ENCODE measurements at places on chromosomes 2 and 18.

DNA sequence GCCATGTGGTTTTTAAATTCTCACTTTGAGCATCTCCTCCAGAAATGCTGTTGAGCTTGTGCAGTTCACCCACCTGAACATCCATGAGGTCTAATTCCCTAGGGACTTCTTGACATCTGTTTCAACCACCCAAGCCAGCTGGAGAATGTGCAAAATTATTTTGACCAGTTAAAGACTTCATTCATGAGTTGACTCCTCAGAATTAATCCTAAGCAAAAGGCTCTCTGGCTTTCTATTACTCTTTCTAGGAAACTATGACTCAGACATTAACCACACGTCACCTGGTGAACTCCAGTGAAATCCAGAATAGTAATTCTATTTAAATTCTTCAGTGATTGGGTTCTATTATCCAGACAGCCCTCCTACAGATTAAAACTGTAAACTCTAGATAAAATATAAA is 247.5 kb downstream of the NBAS start:
- H3K27ac ChIP-seq, result no peak overlapping the region
- H3K4me3 ChIP-seq, result no peak overlapping the region
- peak; percentile 39 for DNase-seq
- no peaks in the 10 kb centered on the region for H3K27me3 ChIP-seq
- H3K36me3 ChIP-seq, result no peaks in the 10 kb centered on the region
- no peaks in the 10 kb centered on the region for H3K4me1 ChIP-seq

DNA sequence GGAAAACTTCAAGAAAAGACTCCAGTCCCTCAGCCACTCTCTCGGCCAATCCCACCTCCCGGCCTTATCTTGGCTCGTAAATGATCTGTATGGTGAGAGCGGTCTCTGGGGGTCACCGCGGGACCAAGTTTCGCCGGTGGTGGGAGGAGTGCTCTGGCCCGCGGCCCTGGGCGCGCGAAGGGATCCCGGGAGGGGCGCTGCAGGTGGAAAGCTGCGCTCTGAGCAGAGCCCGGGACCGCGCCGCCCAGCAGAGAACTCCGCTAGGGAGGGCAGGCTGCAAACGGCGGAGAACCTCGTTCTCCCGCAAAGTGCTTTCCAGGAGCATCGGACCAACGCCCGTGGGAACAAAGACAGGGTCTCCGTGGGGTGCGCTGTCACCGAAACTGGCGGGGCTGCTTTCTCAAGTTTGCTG is 622 bp downstream of the LRP2 start:
- no peaks in the 10 kb centered on the region for H3K36me3 ChIP-seq
- peak overlapping the region; percentile 46 for H3K4me3 ChIP-seq
- DNase-seq, result peak; percentile 42
- no peak overlapping the region for H3K27ac ChIP-seq

DNA sequence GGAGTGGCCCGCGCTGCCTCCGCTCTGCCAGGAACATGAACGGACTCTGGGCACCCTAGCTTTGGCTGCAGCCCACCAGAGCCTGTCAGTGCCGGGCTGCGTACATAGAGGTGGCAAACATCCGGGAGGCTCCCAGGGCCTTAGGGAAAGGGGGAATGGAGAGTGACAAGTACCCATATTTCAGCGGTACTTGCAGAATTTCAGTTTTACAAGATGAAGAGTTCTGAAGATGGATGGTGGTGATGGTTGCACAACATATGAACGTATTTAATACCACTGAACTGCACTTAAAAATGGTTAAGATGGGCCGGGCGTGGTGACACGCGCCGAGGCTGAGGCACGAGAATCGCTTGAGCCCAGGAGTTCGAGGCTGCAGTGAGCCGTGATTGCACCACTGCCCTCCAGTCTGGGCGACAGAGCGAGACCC is 873 bp downstream of the MTHFD2 start:
- DNase-seq, result no peak
- H3K36me3 ChIP-seq, result peaks cover 19% of the 10 kb centered on the region

- peak overlapping the region; percentile 67 for H3K27ac ChIP-seq
- H3K4me3 ChIP-seq, result no peak overlapping the region
- peaks cover 32% of the 10 kb centered on the region for H3K4me1 ChIP-seq
- no peaks in the 10 kb centered on the region for H3K36me3 ChIP-seq
These were observed 95.4 kb upstream of the FZD7 start for GRCh38 chr2:201938156-201938775.

GRCh38 chr2:64447317-64448040 is 6.5 kb upstream of the LGALSL start:
- peak; percentile 40 for DNase-seq
- no peak overlapping the region for H3K4me3 ChIP-seq
- peaks cover 66% of the 10 kb centered on the region for H3K27me3 ChIP-seq
- no peak overlapping the region for H3K27ac ChIP-seq
- H3K36me3 ChIP-seq, result no peaks in the 10 kb centered on the region
- no peaks in the 10 kb centered on the region for H3K4me1 ChIP-seq

DNA sequence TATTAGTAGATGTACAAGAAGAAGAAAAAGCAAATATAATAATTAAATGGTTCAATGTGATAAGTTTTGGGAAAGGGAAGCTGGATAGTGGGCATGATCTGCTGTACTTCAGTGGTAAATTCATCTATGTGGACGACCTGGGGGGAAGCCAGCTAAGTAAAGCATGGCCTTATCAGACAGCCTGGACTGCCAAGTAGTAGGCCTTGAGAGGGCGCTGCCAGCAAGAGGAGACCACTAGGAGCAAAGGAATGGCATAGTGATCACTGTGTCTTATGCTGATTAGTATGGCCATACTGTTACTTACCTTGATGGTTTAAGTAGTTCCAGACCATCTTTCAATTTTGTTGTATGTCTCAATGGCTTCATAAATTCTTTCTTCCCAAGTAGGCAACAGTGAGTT is 287.6 kb downstream of the SETBP1 start:
- no peak for DNase-seq
- H3K4me1 ChIP-seq, result no peaks in the 10 kb centered on the region
- no peaks in the 10 kb centered on the region for H3K36me3 ChIP-seq
- no peak overlapping the region for H3K4me3 ChIP-seq
- H3K27ac ChIP-seq, result no peak overlapping the region
- H3K27me3 ChIP-seq, result no peaks in the 10 kb centered on the region

- peaks cover 8% of the 10 kb centered on the region for H3K4me1 ChIP-seq
- no peak overlapping the region for H3K27ac ChIP-seq
- no peak overlapping the region for H3K4me3 ChIP-seq
- no peaks in the 10 kb centered on the region for H3K36me3 ChIP-seq
- DNase-seq, result no peak
- H3K27me3 ChIP-seq, result no peaks in the 10 kb centered on the region
These were observed 371.1 kb upstream of the NRP2 start for GRCh38 chr2:205311201-205311600.

- peaks cover 6% of the 10 kb centered on the region for H3K4me1 ChIP-seq
- H3K27ac ChIP-seq, result no peak overlapping the region
- H3K27me3 ChIP-seq, result no peaks in the 10 kb centered on the region
- H3K36me3 ChIP-seq, result no peaks in the 10 kb centered on the region
These were observed 207.2 kb downstream of the KLHL29 start for GRCh38 chr2:23592061-23592685.

- no peaks in the 10 kb centered on the region for H3K27me3 ChIP-seq
- 0 out of 2 replicates have a peak overlapping the region, but pooled peaks have one; percentile 4 for H3K27ac ChIP-seq
- H3K36me3 ChIP-seq, result no peaks in the 10 kb centered on the region
- H3K4me3 ChIP-seq, result no peak overlapping the region
These were observed 12.6 kb downstream of the ZNF804A start for GRCh38 chr2:184610891-184611290.

DNA sequence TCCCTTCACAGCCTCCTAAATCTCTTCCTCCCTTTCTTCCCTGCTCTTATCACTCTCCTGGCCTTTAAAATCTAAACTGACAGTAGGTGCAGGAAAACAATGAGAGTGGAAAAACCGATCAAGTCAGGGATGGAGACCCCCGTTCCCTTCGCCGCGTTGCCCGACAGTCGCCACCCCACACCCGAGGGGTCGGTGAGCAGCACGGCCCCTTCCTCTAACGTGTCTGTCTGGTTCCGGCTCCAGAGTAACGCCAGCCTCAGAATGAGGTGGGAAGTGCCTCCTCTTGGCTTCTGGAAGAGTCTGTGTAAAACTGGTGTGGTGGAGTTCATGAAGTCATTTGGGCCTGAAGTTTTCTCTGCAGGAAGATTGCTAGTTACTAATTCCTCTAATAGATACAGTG is 138.6 kb downstream of the NFATC1 start:
- peaks cover 27% of the 10 kb centered on the region for H3K27me3 ChIP-seq
- no peak for DNase-seq
- H3K36me3 ChIP-seq, result no peaks in the 10 kb centered on the region
- H3K4me1 ChIP-seq, result no peaks in the 10 kb centered on the region

DNA sequence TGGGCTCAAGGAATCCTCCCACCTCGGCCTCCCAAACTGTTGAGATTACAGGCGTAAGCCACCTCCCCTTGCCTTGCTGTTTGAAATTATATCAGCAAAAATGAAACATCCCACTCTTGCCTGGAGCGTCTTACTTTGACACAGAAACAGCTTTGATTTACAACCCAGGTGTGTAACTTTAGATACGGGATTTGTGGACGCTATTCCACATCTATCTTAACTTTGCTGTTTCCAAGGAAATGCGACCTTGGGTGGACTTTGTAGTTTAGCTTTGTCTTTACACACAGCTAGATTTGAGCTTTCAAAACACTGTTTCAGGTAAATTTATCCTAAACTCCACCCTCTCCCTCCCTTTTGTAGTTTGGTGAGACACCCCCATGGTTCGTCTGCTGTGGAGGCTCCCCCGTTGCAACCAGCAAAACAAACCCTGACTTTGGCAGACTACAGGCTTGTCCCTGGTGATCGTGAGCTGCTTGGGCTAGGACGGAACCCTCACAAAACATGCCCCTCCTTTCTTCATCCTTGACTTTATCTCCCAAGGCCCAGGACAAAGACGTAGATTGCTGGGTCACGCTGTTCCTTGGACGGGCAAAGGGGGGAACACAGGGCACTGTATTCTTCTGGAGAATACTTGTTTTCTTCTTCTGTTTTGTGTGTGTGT is 5.5 kb upstream of the MSH6 start:
- no peak for DNase-seq
- no peaks in the 10 kb centered on the region for H3K36me3 ChIP-seq
- peaks cover 4% of the 10 kb centered on the region for H3K4me1 ChIP-seq

DNA sequence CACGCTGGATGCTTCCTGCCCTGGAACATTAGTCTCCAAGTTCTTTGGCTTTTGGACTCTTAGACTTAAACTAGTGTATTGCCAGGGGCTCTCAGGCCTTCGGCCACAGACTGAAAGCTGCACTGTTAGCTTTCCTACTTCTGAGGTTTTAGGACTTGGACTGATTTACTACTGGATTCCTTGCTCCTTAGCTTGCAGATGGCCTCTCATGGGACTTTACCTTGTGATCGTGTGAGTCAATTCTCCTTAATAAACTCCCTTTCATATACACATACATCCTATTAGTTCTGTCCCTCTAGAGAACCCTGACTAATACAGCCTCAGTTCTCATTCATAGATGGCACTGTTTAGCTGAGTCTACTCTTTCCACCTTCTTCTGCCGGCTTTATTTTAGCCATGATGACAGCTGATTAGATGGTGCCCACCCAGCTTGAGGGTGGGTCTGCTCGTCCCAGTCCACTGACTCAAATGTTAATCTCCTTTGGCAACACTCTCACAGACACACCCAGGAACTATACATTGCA is 389.1 kb downstream of the NYAP2 start:
- H3K27ac ChIP-seq, result no peak overlapping the region
- no peaks in the 10 kb centered on the region for H3K36me3 ChIP-seq
- no peaks in the 10 kb centered on the region for H3K4me1 ChIP-seq
- no peak for DNase-seq

DNA sequence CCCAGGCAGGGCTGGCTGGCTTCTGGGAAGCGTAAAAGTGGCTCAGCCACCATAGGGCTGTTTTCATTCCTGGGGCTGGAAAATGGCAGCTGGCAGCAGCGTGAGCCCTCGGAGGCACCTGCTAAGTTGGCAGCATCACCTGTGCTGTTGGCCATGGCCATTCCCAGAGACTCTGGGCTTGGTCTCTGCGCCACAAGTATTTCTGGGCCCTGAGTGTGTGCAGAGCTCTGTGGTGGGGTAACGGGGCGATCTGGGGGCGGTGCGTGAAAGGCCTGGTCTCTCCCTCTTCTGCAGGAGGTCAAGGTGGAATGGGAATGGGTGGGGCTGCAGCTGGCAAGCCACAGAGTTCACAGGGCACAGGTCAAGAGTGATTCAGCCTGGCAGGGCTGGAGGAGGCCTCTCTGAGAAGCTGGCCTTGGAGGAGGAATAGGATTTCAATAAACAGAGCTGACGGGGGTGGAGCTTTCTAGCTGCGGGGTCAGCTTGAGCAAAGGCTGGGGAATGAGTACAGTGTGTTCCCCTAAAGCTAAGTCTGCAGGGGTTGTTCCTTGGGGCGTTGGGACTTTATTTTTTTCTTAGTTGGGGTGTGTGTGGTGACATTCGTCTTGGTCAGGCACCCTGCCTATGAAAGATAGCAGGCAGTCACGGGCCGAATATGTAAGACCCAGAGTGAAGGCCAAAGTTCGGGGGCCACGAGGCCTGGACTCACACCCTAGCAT is 10.3 kb upstream of the NTSR2 start:
- no peaks in the 10 kb centered on the region for H3K36me3 ChIP-seq
- H3K27me3 ChIP-seq, result peaks cover 44% of the 10 kb centered on the region
- no peaks in the 10 kb centered on the region for H3K4me1 ChIP-seq
- no peak overlapping the region for H3K27ac ChIP-seq

DNA sequence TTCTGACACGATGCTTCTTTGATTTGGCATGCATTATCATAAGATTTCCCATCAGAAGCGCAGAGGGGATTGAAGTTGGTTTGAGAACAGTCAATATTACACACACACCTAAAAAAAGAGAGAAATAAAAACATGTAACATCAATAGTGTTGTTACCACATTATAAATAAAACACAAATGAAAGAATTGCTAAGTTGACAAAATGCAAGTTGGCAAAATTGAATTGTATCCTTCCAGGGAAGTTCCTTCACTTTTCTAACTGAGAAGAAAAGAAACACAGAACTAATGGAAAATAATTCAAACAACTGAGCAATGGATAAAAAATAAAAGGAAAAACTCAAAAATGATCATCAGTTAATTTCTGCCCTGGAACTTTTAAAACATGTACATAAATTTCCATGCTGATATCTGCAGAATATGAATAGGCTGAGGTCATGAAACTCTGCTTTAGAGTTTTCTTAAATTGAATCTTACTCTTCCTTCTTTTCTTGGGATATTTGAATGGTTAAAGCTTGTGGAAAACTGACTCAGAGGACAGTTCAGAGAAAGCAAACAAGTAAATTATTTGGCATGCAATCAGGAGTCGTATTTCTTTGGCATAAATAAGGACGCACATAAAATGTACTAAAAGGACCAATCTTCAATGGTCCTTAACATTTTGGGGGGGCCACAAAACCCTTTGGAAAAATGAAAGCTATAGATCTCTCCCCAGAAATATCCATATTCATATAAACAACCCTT is 152.4 kb upstream of the CAVIN2 start:
- H3K4me3 ChIP-seq, result no peak overlapping the region
- no peak for DNase-seq
- no peak overlapping the region for H3K27ac ChIP-seq
- no peaks in the 10 kb centered on the region for H3K36me3 ChIP-seq
- 0 out of 2 replicates have a peak, but pooled peaks cover under 1% of the 10 kb centered on the region for H3K4me1 ChIP-seq

DNA sequence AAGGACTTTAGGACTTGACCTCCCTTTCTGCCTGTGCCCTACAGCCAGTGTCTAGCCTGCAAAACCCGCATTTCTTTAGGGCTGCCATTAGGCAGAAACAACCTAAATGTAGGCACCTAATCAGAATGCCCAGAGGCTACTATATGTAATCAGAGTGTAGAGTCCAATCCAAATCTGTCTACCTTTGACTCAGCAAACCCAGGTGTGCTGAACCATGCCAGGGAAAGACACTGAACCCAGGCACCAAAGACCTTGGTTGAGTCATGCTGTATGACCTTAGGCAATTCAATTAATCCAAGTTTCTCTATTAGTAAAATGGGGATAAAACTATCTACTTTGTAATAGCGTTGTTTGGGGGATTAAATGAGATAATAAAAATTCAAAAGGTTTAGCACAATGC is 20.7 kb downstream of the CAPN14 start:
- H3K4me3 ChIP-seq, result no peak overlapping the region
- H3K4me1 ChIP-seq, result no peaks in the 10 kb centered on the region
- no peaks in the 10 kb centered on the region for H3K36me3 ChIP-seq
- 0 out of 2 replicates have a peak, but pooled peaks cover 5% of the 10 kb centered on the region for H3K27me3 ChIP-seq

Data from GM23248 (cell line).